ENCODE measurements at places on chromosomes 6 and 20. TPM values are rescaled to one million over a fixed set of nuclear protein-coding genes. Genes with fewer than 3 reads are reported as not detected.

GRCh38 chr20:63945031-63945658 lies 11.1 kb downstream of the UCKL1 start:
- no peak overlapping the region for H3K27ac ChIP-seq
- no peak for DNase-seq
- H3K36me3 ChIP-seq: peaks cover 8% of the 10 kb centered on the region
- H3K4me3 ChIP-seq: no peak overlapping the region

Gene CAGE1
- total RNA-seq: not detected

Gene BPIFB4
- not detected for total RNA-seq

DNA sequence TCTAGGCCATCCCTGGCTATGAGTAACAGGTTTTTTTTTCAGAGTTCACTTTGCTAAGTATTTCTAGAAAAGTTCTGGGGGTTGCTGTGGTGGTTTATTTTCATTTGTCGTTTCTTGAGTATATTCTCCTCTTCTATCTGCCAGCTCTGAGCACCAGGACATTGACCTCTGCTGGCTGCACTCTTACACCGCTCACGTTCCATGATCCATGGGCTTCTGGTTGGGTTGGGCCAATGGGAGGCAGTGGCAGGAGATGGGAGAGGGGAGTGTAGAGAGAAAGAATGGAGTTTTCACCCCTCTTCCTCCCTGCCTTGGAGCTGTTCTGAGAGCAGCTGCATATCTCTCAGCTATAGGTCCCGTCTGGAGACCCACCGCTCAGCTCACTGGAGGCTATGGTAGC lies 161.0 kb upstream of the ATXN1 start:
- H3K4me1 ChIP-seq: no peaks in the 10 kb centered on the region
- no peak overlapping the region for H3K27ac ChIP-seq
- no peaks in the 10 kb centered on the region for H3K36me3 ChIP-seq
- no peaks in the 10 kb centered on the region for H3K27me3 ChIP-seq
- no peak for DNase-seq

Gene BPIFB1
- 0.66 TPM for total RNA-seq

DNA sequence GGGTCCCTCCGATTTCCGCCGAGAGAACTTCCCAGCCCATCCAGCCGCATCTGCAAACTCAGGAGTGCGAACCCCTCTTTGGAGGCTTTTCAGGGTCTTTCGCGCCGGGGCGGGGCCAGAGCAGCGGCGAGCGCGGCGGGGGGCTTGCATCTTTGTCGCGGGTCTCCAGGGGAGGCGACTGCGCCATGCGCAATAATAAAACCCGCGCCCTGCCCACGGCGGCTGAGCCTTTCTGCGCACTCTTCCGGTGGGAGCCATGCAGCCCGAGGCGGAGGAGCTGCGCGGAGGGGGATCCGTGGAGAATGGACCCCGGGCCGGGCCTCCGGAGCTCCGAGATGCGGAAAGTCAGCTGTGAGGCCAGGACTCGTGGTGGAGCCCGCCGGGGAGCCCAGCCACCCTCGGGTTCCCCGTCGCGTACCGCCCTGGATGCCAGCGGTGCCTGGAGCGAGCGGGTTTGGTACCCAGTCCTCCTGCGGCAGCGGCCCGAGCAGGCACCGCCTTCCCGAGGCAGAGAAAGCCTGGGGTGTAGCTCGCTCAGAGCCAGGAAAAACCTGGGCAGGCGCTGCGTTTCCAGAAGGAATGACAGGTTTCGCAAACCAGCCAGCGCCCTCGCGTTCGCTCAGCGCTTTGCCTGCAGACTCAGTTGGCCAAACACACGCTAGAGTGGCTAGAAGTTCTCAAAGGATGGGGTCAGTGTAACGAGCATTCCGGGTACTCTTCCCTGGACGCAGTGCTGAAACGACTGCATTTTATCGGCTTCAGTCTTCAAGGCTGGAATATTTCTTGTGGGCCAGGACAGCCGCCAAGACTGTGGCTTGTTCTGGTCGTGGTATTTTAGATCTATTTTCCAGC lies 1.2 kb downstream of the AKAP12 start:
- DNase-seq: no peak
- H3K27ac ChIP-seq: peak overlapping the region; percentile 92
- peaks cover 4% of the 10 kb centered on the region for H3K27me3 ChIP-seq
- no peaks in the 10 kb centered on the region for H3K36me3 ChIP-seq
- no peaks in the 10 kb centered on the region for H3K4me1 ChIP-seq
- peak overlapping the region; percentile 84 for H3K4me3 ChIP-seq

DNA sequence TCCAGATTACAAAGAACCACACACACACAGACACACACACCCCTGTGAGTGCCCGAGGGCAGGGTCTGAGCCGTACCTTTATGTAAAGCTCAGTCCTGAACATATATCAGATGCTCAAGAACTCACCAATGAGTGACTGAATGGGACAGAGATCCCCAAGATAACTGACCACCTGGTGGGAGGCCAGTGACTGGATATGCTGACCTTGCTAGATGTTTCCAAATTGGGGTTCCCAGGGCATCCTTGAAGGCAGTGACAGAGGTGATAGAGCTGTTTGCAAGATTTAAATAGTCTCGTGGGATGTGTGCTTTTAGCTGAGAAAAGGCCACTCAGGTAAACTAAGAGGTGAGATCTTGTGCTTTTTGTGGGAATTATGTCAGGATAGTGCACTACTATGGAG lies 39.3 kb downstream of the KCNK17 start:
- DNase-seq: no peak
- H3K27me3 ChIP-seq: no peaks in the 10 kb centered on the region
- H3K4me1 ChIP-seq: no peaks in the 10 kb centered on the region
- H3K27ac ChIP-seq: no peak overlapping the region

GRCh38 chr20:49452011-49452482 lies 30.4 kb downstream of the KCNB1 start:
- no peak overlapping the region for H3K4me3 ChIP-seq
- H3K36me3 ChIP-seq: no peaks in the 10 kb centered on the region
- H3K27me3 ChIP-seq: no peaks in the 10 kb centered on the region
- no peak for DNase-seq

Gene KHDC1L
- total RNA-seq: not detected

- DNase-seq: no peak
- H3K4me3 ChIP-seq: peak overlapping the region; percentile 87
- no peaks in the 10 kb centered on the region for H3K4me1 ChIP-seq
- H3K27me3 ChIP-seq: no peaks in the 10 kb centered on the region
- H3K27ac ChIP-seq: peak overlapping the region; percentile 91
These were observed 764 bp downstream of the DNTTIP1 start for GRCh38 chr20:45792317-45793118.

- H3K36me3 ChIP-seq: no peaks in the 10 kb centered on the region
- no peaks in the 10 kb centered on the region for H3K4me1 ChIP-seq
- no peak for DNase-seq
- H3K27me3 ChIP-seq: no peaks in the 10 kb centered on the region
- H3K4me3 ChIP-seq: no peak overlapping the region
These were observed 11.4 kb upstream of the RCAN2 start for GRCh38 chr6:46502486-46503119.

Gene LYRM4
- total RNA-seq: 25.0 TPM

DNA sequence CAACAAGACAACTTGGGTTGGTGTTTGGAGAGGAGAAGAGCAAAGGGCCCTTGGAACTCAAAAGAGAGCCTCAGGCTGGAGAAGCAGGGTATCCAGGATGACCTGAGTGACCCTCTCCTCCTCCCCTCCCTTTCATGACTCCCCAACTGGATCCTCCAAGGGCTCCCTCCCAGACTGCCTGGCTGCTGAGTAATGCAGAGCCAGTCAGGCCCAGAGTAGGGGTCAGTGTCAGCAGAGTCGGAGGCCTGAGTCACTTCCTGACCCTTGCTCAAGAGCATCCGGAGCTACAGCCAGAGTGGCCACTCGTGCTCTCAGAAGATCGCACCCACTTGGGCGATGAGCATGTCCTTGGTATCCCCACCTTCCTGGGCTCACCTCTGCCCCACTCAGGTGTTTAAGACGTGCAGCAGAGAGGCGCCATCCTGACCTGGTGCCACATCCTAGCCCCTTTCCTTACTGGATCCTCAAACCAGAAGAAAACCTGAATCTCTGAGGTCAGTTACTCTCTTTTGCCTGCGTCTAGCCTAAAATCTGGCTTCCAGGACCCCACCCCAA lies 2.8 kb upstream of the MAPK13 start:
- no peak overlapping the region for H3K27ac ChIP-seq
- H3K4me3 ChIP-seq: no peak overlapping the region
- H3K36me3 ChIP-seq: no peaks in the 10 kb centered on the region
- peaks cover 3% of the 10 kb centered on the region for H3K4me1 ChIP-seq
- DNase-seq: no peak

DNA sequence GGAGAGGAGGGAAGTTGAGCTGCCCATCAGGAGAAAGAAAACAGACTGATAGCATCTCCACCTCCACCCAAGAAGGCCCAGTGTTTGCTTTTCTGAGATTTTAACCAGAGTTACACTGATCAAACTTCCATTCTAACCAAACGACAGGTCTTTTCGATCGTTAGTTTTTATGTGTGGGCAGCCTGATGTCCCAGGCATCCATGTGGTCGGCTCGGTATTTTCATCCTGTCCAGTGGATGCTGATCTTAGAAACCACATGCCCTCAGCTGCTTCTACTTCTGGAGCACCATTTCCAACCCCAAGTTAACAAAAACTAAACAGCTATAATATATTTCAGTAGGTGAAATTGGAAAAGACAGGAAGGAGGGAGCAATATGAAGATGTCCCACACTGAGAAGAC lies 536.8 kb upstream of the JAG1 start:
- no peak for DNase-seq
- no peak overlapping the region for H3K4me3 ChIP-seq
- H3K27ac ChIP-seq: no peak overlapping the region
- no peaks in the 10 kb centered on the region for H3K4me1 ChIP-seq

- no peaks in the 10 kb centered on the region for H3K36me3 ChIP-seq
- no peaks in the 10 kb centered on the region for H3K27me3 ChIP-seq
- no peaks in the 10 kb centered on the region for H3K4me1 ChIP-seq
- H3K27ac ChIP-seq: no peak overlapping the region
These were observed 49.3 kb upstream of the KIF13A start for GRCh38 chr6:18036781-18037180.

GRCh38 chr20:57649617-57650015 lies 29.4 kb upstream of the ZBP1 start:
- H3K4me1 ChIP-seq: no peaks in the 10 kb centered on the region
- H3K36me3 ChIP-seq: no peaks in the 10 kb centered on the region
- H3K27ac ChIP-seq: no peak overlapping the region
- DNase-seq: no peak
- H3K4me3 ChIP-seq: no peak overlapping the region

Gene TP53TG5
- not detected for total RNA-seq

DNA sequence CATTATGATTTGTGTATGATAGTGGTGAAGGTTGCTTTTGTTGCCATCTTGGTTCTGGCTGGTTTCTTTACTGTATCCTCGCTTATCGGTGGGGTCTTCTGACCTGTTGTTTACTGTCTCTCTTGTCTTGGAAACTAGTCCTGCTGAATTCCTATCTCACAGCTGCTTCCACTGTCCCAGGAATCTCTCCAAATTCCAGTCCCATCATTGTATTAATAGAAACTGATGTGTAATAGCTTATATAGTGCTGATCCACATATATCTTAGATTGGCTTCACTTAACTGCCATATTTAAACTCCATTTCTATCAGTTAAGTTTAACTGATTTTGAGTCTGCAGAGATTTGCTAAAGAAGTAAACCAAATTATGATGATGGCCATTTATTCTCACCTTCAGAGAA lies 5.9 kb downstream of the GTF2H5 start:
- H3K4me1 ChIP-seq: no peaks in the 10 kb centered on the region
- no peaks in the 10 kb centered on the region for H3K36me3 ChIP-seq
- no peak overlapping the region for H3K27ac ChIP-seq
- H3K4me3 ChIP-seq: no peak overlapping the region
- no peaks in the 10 kb centered on the region for H3K27me3 ChIP-seq

GRCh38 chr20:32678948-32679347 lies 5.2 kb upstream of the C20orf203 start:
- peaks cover 9% of the 10 kb centered on the region for H3K4me1 ChIP-seq
- H3K36me3 ChIP-seq: no peaks in the 10 kb centered on the region
- no peak overlapping the region for H3K27ac ChIP-seq
- H3K4me3 ChIP-seq: no peak overlapping the region

Gene ADGRF4
- total RNA-seq: not detected

- H3K27me3 ChIP-seq: no peaks in the 10 kb centered on the region
- H3K4me3 ChIP-seq: no peak overlapping the region
These were observed 48.7 kb upstream of the ARMH2 start for GRCh38 chr6:24847402-24847801.

GRCh38 chr6:100457311-100457990 lies 7.3 kb downstream of the SIM1 start:
- no peaks in the 10 kb centered on the region for H3K36me3 ChIP-seq
- no peak overlapping the region for H3K27ac ChIP-seq
- no peaks in the 10 kb centered on the region for H3K4me1 ChIP-seq
- H3K27me3 ChIP-seq: peaks cover 6% of the 10 kb centered on the region
- DNase-seq: no peak

- H3K27ac ChIP-seq: no peak overlapping the region
- H3K4me3 ChIP-seq: no peak overlapping the region
- H3K4me1 ChIP-seq: no peaks in the 10 kb centered on the region
- no peaks in the 10 kb centered on the region for H3K27me3 ChIP-seq
- DNase-seq: no peak
- no peaks in the 10 kb centered on the region for H3K36me3 ChIP-seq
These were observed 151.9 kb downstream of the CDKAL1 start for GRCh38 chr6:20686142-20686541.

- H3K4me1 ChIP-seq: no peaks in the 10 kb centered on the region
- no peak overlapping the region for H3K4me3 ChIP-seq
- H3K27me3 ChIP-seq: no peaks in the 10 kb centered on the region
- no peak for DNase-seq
These were observed 34.7 kb downstream of the STXBP5 start for GRCh38 chr6:147238906-147239305.

- H3K27ac ChIP-seq: no peak overlapping the region
- H3K36me3 ChIP-seq: no peaks in the 10 kb centered on the region
- peaks cover 9% of the 10 kb centered on the region for H3K4me1 ChIP-seq
- H3K4me3 ChIP-seq: no peak overlapping the region
- no peaks in the 10 kb centered on the region for H3K27me3 ChIP-seq
- DNase-seq: no peak
These were observed 3.7 kb downstream of the EPB41L1 start for GRCh38 chr20:36158160-36158741.

DNA sequence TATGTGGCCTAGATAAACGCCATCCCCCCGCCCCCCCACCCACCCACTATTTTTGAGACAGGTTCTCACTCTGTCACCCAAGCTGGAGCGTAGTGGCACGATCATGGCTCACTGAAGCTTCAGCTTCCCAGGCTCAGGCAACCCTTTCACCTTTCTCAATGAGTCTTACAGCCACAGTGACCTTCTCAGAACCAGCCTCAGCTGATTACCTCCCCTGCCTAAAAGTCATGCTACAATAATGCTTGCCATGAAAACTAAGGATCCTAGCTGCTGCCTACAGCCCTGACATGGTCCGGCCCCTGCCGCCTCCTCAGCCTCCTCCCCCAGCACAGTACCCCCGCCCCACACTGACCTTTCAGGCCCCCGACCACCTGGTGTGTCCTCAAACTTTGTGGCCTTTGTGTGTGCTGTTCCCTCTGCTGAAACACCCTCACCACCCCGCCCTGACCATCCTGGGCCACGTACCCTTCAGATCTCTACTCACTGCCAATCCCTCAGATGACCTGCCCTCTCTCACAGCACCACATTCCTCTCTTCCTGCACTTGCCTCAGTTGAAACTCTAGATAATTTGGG lies 31.3 kb downstream of the PNPLA1 start:
- H3K36me3 ChIP-seq: no peaks in the 10 kb centered on the region
- no peaks in the 10 kb centered on the region for H3K27me3 ChIP-seq
- no peak for DNase-seq

Gene BANF2
- total RNA-seq: not detected

- no peaks in the 10 kb centered on the region for H3K4me1 ChIP-seq
- H3K27ac ChIP-seq: no peak within 1 kb of the TSS
- H3K4me3 ChIP-seq: peak within 1 kb of the TSS; percentile 51
These were observed at the start of gene FOXF2 for GRCh38 chr6:1389369-1390132. TSS of gene FOXF2 (plus strand) at chr6:1389576. CDS start at chr6:1389948, 372 bp downstream.

Gene SLC16A10
- total RNA-seq: 1.8 TPM
